ENCODE measurements at places on chromosomes 1 and 21.
A peak's percentile ranks its signal among the peaks of the same experiment; 100 is the strongest.

DNA sequence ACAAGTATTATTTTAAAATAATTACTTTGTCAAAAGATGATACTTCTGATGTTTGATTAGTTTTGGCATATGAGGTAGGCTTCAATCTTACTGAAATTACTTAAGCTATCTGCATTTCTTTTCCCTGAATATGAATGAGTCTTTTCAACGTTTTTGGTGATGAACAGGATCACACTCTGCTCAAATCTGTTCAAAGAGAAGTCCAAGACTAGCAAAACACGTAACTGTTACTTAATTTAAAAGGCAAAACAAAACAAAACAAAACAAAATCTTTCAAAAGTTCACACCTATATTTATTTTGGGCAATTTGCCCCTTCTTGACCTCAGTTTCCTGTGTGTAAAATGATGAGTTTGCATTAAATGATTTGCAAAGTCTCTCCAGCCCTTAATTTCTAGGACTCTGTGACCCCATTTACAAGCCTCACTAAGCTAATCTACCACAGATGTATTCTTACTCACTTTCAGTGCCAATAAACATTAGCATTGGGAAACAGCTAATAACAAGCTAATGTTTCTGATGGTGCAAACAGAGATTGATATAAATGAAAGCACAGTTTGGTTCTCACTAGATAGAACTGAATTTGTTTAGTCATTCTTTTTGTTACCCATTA lies 865.4 kb downstream of the LTN1 start:
- DNase-seq = no peak

DNA sequence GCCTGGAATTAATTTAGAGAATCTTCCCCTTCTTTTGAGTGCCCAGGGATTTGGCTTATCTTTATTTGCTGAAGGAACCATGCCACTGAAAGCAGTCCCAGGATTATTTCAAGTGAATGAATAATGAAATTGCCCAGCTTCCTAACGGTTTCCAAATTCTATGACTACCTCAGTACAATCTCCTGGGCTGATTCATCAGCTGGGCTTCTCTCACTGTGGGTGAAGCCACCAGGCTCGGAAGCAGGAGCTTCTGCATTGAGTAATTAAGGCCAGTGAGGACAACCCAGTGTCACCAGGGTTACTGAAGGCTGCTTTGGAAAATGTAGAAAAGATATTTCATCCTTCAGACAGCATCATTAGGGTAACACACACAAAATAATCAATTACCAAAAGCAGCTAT lies 169.8 kb downstream of the DAB1 start:
- DNase-seq = no peak

- DNase-seq = no peak
Measured at GRCh38 chr1:206082831-206083695, 30.1 kb downstream of the RHEX start.

DNA sequence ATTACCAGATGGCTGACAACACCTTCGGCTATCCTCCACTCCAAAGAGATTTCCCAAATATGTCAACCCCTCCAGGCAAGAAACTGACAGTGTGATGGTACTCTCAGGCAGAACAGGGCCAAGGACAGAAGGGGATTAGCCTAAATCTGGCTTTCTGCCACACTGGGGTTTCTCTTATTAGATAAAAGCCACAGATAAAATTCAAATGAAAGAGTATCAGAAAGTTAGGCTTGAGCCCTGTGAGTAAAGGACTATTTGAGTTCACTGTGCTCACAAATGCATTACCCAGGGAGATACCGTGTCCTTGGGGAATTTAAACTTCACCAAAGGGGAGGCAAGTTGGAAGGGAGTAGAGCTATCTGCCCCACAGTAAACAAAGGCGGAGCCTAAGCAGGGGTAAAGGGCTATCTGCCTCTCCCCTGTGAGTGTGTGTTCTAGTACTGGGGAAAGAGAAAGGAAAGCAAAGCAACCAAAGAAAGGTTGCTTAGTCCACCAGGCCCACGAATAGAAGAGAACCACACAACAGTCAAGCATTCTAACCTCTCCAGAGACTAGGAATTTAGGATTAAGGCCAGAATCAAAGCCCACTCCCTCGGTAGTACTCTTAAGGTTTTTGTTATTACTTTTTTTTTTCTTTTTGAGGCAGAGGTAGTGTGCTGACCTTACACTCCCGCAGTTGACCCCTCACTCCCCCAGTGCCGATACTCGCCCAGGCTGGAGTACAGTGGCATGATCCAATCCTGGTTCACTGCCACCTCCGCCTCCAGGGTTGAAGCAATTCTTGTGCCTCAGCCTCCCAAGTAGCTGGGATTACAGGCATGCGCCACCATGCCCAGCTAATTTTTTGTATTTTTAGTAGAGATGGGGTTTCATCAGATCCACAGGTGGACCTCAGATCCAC lies 12.7 kb downstream of the TPM3 start:
- DNase-seq = no peak

DNA sequence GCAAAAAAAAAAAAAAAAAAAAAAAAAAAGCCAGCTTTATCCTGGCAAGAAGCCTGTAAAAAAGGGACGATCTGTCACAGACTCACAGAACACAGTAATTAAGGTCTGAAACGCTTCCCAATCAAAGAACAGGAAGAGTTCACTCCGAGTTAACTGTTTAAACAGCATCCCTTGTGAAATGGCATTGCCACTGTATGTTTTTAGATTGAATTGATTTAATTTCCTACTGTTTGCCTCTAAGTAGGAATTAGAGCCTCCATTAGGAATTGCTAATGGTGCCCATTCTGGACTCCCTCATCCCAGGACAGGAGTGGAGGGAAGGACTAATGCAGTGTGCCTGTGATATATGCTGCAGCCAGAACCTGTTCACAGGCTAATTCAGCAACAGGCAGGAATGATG lies 370.8 kb downstream of the RWDD3 start:
- DNase-seq = no peak

GRCh38 chr1:178011465-178011828 lies 41.6 kb upstream of the SEC16B start:
- DNase-seq = no peak

GRCh38 chr21:34883491-34884271 lies 165.4 kb downstream of the RUNX1 start:
- no peak for DNase-seq

GRCh38 chr1:233439721-233440120 lies 112.2 kb downstream of the MAP3K21 start:
- no peak for DNase-seq

- no peak for DNase-seq
Measured at GRCh38 chr21:36075953-36076352, 6.1 kb downstream of the CBR1 start.

DNA sequence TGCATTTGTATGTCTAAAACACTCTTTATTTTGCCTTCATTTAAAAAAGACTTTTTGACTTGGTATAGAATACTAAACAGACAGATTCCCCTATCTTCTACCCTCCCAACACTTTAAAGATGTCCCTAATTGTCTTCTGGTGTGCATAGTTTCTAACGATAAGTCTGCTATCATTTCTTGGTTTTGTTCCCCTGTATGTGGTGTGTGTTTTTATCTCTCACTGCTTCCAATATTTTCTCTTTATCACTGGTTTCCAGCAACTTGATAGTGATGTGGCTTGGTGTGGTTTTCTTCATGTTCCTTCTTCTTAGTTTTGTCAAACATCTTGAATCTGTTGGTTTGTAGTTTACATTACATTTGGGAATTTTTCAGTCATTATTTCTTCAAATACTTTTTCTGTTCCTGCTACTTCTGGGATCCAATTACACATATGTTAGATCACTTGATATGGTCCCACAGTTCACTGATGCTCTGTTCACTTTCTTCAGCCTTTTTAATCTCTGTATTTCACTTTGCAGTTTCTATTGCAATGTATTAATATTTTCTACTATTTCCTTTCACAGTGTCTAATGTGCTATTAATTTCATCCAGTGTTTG lies 23.2 kb downstream of the F5 start:
- no peak for DNase-seq

GRCh38 chr1:2603521-2604155 lies 17.1 kb downstream of the PRXL2B start:
- DNase-seq = no peak

DNA sequence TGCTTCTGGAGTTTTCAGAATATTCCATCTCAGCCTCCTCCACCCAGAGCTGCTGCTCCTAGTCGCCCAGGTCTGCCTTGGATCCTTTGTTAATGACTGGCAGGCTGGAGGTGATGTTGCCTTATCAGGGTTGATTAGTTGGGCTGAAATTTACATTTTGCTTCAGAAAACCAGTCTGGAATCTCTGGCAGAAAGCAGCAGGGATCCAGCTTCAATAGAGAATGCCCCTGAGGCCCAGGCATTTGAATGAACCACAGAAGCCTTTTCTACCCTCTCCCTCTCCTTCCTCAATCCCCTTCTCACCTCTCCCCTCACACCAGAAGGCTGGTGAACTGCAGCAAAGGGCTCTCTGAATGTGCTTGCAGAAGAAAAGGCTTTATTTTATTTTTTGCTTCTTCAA lies 83.2 kb downstream of the PLXNA2 start:
- DNase-seq = no peak

DNA sequence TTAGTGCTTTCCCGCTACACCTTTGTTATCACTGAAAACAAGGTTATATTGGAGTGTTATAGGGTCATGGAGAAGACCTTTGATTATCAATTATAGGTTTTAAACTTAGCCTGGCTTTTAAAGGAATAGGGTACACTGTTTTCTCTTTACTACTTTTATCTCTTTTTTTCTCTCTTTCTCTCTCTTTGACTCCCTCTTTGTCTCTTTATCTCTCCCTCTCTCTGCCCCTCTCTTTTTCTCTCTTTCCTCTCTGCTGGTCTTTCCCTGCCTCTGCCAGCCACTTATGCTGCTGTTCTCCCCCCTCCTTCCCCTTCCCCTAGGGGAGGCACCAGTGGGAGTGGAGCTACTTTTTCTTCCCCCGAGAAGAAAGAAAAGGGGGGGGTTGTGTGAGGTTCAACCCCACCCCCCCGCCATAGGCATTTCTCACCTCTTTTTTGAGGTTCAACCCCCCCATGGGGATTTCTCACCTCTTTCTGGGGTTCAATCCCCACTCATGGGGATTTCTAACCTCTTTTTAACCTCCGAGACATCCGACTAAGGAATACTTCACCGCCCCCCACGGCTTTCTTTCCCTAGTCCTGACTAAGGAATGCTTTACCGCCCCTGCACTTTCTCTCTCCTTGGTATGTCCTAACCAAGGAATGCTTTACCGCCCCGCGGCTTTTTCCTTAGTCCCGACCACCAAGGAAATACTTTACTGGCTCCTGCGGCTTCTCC lies 17.2 kb upstream of the ZBTB8B start:
- DNase-seq = peak; percentile 17

- no peak for DNase-seq
Measured at GRCh38 chr1:207156826-207157225, 52.8 kb downstream of the C4BPA start.

DNA sequence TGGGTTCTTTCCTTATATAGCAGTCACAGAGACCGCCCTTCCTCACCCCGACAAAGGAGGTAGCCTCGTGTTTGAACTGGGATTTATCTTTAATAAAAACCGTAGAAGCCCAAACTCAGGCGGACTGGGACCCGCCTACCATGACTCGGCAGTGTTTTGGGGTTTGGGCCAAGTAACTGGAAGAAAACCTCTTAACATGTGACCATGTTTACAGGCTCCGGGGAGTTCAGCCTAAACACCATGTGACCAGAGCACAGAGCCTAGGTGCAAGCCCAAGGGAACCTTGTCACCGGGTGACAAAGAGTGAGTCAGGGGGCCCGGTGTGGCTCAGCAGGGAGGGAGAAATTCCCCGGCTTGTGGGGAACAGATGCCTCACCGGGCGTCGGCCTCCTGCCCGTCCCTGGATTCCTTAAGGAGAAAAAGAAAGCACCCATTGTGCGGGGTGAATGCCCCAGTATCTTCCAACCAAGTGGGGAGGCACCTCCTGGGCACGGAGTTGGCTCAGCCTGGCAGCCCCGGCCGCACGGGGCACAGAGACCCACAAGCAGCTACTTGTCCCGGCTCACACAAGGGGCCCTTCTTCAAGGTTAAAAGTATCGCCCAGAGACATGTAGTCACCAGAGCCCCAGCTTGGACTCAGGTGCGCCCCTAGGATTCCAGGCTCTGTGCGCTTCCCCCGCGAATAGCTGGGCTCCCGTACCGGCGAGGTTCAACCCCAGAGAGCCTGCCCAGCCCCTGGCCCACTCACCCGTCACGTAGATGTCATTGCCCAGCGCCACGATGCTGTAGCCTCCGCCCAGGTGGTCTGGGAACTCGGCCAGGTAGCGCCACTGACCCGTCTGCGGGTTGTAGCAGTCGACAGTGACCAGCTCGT lies 1.4 kb downstream of the KLHL21 start:
- DNase-seq = peak; percentile 79

GRCh38 chr1:110616587-110616986 lies 10.4 kb upstream of the KCNA2 start:
- DNase-seq = no peak

DNA sequence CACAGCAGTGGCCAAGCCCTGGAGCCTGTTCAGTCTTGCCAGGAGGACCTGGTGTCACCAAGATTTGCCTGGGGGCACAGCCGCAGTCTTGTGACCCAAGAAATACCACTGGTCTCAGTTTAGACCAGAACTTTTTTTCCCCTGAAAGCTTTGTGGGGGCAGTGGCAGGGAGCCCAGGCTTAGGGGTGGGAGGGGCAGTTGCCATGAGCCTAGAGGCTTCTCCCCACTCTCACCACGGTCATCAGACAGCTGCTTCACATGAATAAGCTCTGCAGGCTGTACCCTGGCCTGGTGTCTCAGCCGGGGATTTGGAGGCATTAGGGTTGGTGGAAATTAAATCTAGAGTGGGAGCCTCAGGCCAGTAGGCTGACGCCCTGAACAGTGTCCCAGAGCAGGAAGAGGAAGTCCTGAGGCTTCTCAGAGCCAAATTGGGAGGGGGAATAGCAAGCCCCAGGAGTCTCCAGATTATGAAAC lies 73.7 kb downstream of the SLC16A1 start:
- peak; percentile 80 for DNase-seq

- peak; percentile 58 for DNase-seq
Measured at GRCh38 chr1:37479255-37480124, 5.1 kb downstream of the ZC3H12A start.

GRCh38 chr1:93699503-93700168 lies 18.0 kb upstream of the BCAR3 start:
- DNase-seq = no peak

GRCh38 chr1:92536980-92537884 lies 50.5 kb upstream of the GFI1 start:
- no peak for DNase-seq

DNA sequence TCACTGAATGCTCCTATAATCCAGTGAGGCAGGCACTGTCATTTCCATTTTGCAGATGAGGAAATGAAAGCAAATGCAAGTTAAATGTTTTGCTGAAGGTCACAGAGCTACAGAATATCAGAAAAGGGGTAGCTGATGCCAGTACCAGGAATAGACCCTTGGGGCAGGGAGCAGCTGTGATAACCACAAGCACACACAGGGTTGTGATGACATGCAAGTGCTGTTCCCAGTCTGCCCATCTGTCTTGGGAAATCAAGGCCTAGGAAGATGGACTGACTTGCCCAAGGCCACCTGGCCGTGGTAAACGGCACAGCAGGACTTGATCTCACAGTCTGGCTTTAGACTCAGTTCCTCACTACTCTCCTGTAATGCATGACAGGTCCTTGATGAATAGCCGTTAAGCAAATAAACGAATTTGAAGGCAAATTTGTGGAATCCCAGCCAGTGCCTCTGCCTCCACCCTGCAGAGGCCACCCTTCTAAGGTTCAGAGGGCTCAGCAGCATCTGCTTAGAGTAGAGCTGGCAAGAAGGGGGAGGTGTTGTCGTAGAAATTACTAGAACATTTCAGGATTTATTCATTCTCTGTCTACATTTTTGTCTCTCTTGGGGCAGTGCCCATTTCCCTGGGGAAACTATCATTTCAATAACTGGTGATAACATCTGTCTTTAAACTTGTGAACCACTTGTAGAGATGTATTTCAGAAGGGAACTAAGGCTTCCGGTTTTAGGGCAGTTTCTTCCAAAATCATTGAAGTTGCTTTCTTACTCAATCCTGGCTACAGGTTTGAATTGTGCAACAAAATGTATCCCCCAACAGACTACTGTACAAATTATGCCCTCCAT lies 53.2 kb upstream of the MRPS6 start:
- DNase-seq = peak; percentile 44

Data from tongue (tissue), 3 donors.